ENCODE measurements at places on chromosomes 7 and 10. TPM values are rescaled to one million over a fixed set of nuclear protein-coding genes. Genes with fewer than 3 reads are reported as not detected.

DNA sequence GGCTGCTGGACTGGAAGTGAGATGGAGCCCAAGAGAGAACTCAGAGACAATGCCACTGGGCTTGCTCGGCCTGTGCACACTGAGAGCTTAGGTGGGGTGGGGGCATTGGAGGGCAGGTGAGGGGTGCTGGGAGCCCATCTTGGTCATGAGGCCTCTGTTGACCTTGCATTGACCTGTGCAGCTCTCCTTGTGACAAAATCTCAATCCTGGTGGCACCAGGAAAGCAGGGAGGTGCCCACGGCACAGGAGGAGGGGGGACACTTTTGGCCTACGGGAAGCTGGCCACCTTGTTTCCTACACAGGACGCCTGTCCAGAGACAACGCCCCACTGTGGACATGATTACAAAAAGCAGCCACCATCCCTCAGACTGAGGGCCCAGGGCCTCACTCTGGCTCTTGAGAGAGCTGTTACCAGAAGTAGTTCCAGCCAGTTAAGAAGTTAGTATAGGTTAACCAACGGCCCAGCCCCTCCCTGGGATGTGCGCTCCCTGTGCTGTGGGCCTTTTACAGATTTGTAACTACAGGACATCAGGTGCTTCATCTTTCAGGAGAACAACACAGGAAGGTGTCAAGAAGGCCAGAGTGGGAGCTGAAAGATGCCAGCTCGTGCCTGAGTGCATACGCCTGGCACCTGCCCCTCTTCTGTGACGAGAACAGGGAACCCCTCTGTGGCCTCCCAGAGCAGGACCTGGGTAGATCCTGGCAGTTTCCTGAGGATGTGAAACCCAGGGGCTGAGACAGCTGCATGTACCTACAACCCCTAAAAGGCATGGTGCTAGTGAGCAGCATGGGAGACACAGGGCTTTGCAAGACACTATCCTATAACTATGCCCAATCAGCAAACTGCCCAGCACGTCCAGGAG, 10.3 kb downstream of the PKD1L1 start:
- DNase-seq = no peak

DNA sequence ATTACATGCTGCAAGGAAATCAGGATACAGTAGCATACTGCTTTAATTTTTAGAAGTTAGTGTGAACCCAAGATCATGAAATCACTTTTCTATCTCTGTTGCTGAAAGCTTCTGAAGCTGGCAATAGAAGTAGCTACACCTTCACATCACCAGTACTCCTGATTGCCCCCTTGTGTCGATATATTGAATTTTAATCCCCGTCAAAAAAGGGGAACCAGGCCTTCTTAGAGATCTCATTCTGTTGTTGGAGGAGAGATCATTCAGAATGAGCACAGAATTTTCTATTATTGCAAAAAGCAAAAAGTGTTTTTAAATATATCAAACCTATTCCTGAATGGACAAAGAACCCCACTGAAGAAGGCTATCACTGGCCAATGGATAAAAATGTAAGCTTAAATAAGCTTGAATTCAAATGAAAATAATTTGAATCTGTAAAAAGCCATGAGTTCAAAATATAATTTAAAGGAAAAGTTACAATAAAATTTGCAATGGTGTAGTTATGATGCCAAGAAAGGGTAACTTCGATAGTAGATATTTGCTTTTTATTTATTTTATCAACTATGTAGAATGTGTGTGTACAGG, 39.7 kb upstream of the TEX47 start:
- DNase-seq = no peak

GRCh38 chr10:997266-998022, 9.2 kb downstream of the GTPBP4 start:
- no peak for DNase-seq

- no peak for DNase-seq
Observed at GRCh38 chr7:102463841-102464576, 654 bp downstream of the ALKBH4 start.

GRCh38 chr10:78019264-78019663, 10.1 kb downstream of the POLR3A start:
- no peak for DNase-seq

- peak; percentile 81 for DNase-seq
Observed at GRCh38 chr7:2527505-2528467, 8.2 kb downstream of the LFNG start.

- DNase-seq = peak; percentile 18
Observed at GRCh38 chr10:3951993-3952392, 167.0 kb upstream of the KLF6 start.

DNA sequence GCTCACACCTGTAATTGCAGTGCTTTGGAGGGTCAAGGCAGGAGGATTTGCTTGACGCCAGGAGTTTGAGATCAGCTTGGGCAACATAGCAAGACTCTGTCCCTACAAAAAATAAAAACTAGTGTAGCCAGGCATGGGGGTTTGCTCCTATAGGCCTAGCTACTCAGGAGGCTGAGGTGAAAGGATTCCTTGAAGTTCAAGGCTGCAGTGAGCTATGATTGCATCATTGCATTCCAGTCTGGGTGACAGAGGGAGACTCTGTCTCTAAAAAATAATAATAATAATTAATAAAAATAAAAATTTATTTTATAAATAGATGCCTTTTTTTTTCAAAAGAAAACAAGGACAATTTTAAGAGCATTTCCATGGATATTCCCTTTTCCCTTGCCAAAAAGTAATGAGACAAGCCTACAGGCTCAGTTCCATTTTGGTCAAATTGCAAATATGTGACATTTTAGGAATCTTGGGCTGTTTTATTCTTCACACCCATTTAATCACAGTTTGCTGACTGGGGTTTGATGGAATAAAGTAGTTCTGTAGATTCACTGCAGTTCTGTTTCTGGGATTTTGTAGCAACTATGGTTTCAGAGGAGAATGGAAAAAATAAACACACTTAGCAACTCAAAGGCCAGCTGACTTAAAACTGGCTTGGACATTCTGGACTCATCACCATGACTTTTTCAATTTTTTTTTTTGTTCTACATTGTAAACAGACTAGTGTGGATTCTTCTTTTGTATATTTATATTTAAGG, 48.4 kb upstream of the ARHGAP21 start:
- DNase-seq = no peak

DNA sequence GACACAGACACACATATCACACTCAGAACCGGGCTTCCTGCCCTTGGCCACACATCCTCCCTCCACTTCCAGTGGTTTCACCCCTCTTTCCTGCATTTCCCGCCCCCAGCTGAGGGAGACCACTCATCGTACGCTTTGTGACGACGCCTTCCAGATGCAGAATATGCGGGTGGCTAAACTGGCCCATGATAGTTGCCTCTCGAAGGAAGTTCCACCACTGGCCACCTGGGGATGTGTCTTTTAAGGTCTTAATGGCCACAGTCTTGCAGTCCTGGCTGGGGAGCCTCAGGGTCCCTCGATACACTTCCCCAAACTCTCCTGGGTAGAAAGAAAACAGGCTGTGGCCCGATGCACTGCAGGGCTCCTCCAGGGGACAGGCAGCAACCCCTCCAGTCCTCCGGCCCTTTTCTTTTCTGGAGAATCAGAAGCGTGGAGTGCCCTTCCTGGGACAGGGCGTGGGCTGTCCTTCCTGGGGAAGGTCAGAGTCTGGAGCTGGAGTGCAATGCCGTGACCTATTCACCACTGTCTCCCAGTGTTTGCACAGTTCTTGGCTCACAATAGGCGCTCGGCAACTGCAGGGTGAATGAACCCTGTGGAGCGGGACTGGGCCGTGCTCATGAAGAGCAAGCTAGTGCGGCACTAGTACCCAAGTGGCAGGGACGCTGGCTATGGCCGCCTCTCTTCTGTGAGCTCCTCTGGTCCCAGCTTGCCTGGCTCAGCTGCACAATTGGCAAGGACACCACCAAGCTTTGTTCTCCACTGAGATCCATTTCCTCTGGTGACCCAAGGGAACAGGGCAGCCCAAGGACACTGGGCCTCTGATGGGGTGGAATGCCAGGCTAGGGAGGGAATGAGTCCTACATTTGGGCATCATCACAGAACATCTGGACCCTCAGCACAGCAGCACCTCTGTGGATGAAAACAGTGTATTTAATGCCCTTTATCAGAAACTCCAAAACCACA, 13.2 kb downstream of the EPHA1 start:
- DNase-seq = no peak

GRCh38 chr7:105006367-105007136, 7.5 kb upstream of the KMT2E start:
- peak; percentile 59 for DNase-seq

GRCh38 chr7:137636376-137636775, 210.4 kb downstream of the DGKI start:
- no peak for DNase-seq

DNA sequence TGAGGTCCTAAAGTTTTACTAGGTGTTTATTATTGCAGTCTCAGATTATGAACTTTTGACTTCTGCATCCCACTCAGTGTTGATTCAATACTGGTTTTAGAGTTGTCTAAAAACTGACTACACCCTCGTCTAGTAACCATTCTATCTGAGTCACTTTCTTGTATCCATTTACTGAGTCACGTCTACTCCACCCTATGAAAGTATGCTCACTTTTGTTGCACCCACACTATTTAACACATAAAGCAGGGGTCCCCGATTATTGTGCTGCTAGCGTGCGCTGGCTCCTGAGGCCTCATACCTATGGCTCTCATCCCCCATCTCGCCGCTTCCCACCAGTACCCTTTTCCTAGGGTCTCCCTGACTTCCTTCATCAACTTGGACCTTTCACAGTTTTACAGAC, 2.0 kb downstream of the SAMD9 start:
- DNase-seq = no peak

DNA sequence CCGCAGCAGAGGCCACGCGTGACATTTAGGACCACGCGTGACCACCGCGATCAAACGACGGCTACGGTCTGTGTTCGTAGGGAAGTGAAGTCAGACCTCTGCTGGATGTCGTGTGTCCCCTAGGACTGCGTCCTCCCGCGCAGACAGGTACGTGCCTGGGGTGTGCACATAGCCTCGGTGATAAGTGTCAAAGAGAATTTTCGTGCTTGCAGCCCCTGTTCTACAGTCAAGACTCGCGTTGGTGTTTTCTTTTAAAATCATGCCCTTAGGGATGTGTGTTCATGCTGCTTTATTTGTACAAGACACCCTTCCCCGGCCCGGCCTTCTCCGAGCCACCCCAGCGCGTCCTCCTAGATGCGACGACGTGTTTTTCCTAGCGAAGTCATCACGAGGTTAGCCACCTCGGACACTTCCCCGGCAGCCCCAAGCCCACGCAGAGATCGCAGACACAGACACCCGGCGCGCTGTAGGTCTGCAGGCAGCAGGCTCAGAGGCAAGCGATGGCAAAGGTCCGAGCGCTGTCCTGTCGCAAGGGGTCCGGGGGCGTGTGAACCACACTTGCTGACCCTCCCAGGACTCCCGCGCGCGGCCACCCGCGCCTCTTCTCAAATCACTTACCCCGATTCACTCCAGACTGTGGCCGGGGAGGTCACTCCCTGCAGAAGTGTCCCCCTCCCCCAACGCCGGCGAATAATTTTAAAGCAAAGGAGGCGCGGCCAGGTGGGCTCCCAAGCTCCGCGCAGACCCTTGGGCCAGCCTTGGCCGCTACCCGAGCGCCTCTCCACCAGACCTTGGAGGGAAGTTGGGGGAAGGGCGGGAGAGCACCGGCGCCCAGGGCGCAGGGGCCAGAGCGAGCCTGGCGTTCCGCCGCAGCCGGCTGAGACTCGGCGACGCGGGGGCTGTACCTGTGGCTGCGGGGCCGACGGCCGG, 552 bp downstream of the MKX start:
- no peak for DNase-seq

DNA sequence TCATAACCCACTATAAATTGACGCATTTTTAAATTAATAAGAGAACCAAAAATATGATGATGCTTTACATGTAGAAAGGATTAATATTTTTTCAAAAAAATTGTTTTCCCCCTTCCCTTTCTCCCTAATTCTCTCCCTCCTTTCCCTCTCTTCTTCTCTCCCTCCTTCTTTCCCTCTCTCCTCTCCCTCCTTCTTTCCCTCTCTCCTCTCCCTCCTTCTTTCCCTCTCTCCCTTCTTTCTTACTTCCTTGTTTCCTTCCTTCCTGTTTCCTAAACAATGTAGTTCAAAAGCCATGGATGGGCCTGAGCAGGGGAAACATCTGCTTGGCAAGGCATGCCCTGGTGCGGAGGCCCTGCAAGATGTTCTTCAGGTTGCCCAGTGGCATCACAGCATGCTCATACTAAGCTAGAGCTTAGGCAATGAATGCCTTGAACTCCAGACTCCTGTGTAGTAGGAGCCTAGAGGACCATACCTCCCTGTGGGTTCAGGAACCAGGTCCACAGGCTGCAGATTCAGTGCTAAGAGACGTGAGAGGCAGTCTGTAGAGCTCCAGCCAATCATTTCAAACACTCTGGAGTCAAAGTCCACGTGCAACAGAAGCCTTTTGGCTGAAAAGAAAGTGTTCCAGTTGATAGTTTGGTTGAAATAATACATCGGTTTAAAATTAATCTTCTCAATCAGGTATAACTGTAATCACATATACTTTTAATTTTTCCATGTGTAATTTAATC, 20.1 kb upstream of the MRPS17 start:
- DNase-seq = no peak

GRCh38 chr10:112314822-112315474, 31.7 kb downstream of the TECTB start:
- DNase-seq = peak; percentile 81

DNA sequence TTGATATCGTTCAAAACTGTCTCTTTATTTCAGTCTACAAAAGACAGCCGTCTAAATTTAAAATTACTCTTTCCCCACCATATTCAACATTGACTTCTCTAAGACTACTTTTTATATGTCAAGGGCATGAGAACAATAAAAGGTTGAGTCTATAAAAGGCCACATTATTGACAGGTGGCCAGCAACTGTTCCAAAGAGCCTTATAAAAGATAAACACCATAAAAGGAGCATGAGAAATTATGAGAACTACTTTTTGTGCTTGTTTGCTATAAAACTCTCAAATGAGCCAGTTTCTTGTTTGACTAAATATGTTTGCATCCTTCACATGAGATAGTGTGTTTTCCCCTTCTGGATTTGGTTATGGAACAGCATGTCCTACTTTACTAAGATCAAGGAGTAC, 189.2 kb downstream of the THSD7A start:
- peak; percentile 29 for DNase-seq

DNA sequence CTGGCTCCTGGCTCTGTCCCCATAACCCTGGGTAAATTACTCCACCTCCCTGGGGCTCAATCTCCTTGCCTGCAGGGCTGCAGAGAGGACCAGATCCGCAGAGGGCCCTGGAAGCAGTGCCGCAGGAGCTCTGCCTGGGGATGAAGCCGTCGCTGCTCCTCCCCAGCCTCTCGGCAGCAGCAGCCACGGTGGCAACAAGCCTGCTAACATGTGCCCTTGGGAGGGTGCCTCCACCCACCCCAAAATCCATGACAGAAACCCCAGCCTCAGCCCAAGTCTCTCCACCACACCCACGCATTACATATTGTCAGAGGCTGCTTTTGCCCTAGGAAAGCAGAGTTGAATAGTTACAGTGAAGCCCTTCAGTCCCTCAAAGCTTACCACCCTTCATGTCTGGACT, 486.4 kb upstream of the FOXK1 start:
- DNase-seq = no peak

The TSPAN15 gene
- total RNA-seq = 129 TPM

The RASA4 gene
- total RNA-seq = 16.7 TPM

The DYNC1I1 gene
- total RNA-seq = 0.54 TPM

The NPFFR1 gene
- 0.08 TPM for total RNA-seq

The FANK1 gene
- total RNA-seq = 5.8 TPM

The CTTNBP2 gene
- total RNA-seq = 1.8 TPM

The CCDC146 gene
- 3.6 TPM for total RNA-seq
